ENCODE measurements at places on chromosomes 13 and 19.

DNA sequence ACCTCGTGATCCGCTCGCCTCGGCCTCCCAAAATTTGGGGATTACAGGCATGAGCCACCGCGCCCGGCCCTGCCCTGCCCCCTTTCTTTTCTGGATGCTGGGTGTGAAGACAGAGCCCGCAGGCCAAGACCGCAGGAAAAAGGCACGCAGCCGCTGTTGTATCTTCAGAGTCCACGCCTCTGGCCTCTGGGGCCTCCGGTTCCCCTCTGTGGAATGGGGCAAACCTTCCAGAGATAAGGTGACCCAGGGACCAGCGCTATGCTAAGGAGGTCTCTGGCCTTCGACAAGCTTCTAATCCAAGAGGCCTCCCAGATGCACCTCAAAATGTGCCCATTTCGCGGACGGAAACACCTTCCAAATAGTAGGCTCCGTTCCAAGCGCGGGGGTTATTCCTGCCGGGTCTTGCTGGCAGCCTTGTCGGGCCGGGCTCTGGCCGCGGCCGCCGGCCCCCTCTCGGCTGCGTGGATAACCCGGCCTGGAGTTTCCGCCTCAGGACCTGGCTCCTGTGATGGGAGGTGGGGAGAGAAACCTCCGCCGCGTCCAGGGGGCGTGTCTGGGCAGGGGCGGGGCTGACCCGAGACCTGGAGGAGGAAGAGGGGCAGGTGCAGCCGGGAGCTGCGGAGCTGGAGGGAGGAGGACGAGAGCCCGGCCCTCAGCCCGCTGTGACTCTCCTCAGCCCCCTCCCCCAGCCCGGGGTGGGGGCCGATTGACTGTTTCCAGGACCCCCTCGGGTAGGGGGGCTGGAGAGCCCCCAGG, 13.1 kb downstream of the TJP3 start:
- DNase-seq, result peak; percentile 97

DNA sequence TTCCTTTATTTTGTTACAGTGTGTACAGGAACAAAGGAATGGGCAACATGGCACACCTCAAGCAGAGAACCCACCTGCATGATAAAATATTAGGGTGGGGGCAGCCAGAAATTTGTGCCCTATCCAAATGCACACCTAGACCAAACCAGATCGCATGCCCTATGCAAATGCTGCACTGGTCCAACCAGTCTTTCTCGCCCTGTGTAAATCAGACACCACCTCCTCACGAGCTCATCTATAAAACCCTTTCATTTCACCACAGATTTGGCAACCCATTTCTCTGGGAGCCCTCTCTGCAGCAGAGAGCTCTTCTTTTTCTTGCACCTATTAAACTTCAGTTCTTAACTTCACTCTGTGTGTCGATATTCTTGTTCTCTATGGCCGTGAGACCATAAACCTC, 1559.2 kb downstream of the SLITRK1 start:
- DNase-seq, result no peak

GRCh38 chr13:107211073-107211472, 643.1 kb upstream of the ARGLU1 start:
- peak; percentile 74 for DNase-seq

GRCh38 chr19:13700621-13701020, 63.7 kb upstream of the MRI1 start:
- no peak for DNase-seq

DNA sequence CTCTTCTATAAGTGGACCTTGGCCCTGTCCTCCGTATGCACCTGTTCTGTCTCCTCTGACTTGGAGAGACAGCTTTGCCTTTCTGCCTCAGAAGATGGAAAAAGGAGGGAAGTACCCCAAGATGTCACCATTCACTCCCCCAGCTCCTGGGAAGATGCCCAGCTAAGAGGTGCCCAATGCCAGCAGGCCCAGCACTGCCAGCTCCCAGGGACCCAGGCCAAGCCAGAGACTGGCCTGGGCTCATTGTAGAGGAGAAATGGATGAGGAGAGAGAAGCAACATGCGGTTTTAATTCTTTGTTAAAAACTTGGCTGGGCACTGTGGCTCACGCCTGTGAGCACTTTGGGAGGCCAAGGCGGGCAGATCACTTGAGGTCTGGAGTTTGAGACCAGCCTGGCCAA, 111.5 kb upstream of the ZNF507 start:
- no peak for DNase-seq

Data from Peyer's patch (tissue), 4 donors.